ENCODE measurements at places on chromosomes 3 and 15. TPM values are rescaled to one million over a fixed set of nuclear protein-coding genes. Genes with fewer than 3 reads are reported as not detected.

Gene BCHE
- total RNA-seq: not detected

Gene SI
- total RNA-seq: not detected

Gene SLC22A14
- not detected for total RNA-seq

Gene PIK3R4
- total RNA-seq: 25.0 TPM

Gene BTLA
- 45.7 TPM for total RNA-seq

Gene PAQR5
- not detected for total RNA-seq

Gene RSL24D1
- total RNA-seq: 107 TPM

Gene MYLK
- total RNA-seq: 0.68 TPM

Gene NR2E3
- not detected for total RNA-seq

Gene HDC
- 0.08 TPM for total RNA-seq

Gene CDAN1
- 26.2 TPM for total RNA-seq

Gene FOXL2NB
- total RNA-seq: not detected

Gene ZPLD1
- not detected for total RNA-seq

Gene CPA3
- not detected for total RNA-seq

Gene SUCNR1
- total RNA-seq: not detected

Gene RARRES1
- not detected for total RNA-seq

Gene COL6A5
- 0.03 TPM for total RNA-seq

Gene TP63
- 1.1 TPM for total RNA-seq

Gene CLDN16
- not detected for total RNA-seq

Gene MAP1A
- 9.3 TPM for total RNA-seq

Gene EEF1AKMT4
- 3.1 TPM for total RNA-seq

Gene PCCB
- total RNA-seq: 26.9 TPM

Gene SCN5A
- total RNA-seq: 0.10 TPM

Gene CACNA2D2
- 0.55 TPM for total RNA-seq

Gene MELTF
- total RNA-seq: 6.1 TPM

Gene MEX3B
- total RNA-seq: 0.93 TPM

Gene SERINC4
- total RNA-seq: 0.18 TPM

Gene UROC1
- not detected for total RNA-seq

Gene LPP
- total RNA-seq: 51.4 TPM

Gene IL12A
- total RNA-seq: 1.4 TPM

Gene WDR6
- total RNA-seq: 135 TPM

Gene B3GNT5
- total RNA-seq: 0.60 TPM

Gene IQCH
- 0.98 TPM for total RNA-seq

Gene GXYLT2
- total RNA-seq: not detected

Gene ZDHHC23
- 3.1 TPM for total RNA-seq

Gene SLC51B
- not detected for total RNA-seq

Gene CLRN1
- not detected for total RNA-seq

Gene ATP2B2
- total RNA-seq: not detected

Gene ACAN
- not detected for total RNA-seq
